Activated T-cell treated with anti-CD3 and anti-CD28 coated beads for 1 hour (primary cell): ENCODE measurements at places on chromosomes 1 and 21.

GRCh38 chr1:118077331-118078045, 107.5 kb downstream of the SPAG17 start:
- no peak for DNase-seq

DNA sequence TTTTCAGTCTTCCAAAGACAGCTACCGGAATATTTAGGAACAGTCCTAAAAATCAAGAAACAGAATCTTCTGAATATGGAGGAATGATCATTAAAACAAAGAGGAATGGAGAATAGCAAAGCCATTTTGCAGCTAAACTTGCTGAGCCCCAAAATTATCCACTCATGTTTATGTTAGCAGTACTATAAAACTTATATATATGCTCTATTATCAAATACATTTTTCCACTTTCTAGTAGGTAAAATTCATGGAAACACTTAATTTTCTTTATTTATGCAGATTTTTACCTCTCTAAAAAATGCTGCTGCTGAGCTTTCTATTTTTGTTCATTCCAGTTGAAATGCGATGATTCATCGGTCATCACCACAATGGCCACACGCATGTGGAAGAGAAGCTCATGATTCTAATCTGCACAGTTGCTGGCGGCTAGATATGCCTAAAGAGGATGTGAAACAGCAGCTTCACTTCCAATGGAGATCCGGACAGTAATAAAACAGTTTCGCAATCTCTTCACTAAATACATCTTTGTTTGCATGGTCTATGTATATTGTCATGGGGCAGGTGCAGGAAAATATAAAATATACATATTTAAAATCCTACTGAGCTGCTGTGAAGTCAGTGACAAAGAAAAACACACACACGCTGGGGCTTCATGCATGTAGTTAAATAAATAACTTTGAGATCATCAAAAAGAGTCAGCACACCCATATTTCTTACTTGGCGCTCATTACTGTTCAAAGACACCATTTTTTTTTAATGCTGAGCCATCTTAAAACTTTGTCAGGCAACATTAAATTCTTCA, 292.2 kb downstream of the SMYD3 start:
- DNase-seq: no peak

- no peak for DNase-seq
Measured at GRCh38 chr1:57017200-57017599, 51.4 kb upstream of the C8B start.

DNA sequence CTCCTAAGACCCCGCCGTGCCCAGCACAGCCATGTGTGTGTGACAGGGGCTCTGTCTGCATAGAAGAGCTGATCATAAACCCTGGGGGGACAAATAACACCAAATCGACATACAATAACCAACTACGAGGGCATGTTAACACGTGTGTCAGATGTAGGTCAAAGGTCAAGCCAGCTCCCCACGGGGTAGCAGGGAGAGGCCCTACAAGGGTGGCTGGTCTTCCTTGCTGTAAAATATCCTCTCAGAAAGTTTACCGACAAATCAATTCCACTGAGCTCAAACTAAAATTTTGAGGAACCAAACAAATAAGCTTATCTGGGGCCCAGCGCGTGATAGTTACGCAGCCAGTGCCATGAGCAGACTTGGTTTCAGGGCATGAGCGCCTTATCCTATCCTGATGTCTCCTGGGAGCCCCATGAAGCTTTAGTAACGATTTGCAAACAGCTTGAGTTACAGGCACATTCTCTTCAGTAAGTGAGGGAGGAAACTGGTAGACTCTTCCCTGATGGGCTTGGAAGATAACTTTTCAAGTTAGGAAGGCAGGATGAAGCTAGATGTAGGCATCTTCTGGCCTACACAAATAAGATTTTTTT, 2.7 kb upstream of the TMPRSS3 start:
- DNase-seq: no peak

DNA sequence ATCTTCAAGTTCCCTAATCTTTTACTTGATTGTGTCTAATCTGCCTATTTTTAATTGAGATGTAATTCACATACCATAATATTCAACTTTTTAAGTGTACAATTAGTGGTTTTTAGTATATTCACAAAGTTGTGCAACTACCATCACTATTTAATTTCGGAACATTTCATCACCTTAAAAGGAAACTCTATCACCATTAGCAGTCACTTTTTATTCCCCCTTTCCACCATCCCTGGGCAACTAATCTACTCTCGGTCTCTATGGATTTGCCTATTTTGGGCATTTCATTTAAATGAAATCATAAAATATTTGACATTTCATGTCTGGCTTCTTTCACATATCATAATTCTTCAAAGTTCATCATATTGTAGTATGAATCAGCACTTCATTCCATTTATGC, 30.6 kb upstream of the HYI start:
- no peak for DNase-seq

GRCh38 chr1:83100133-83100532, 898.8 kb downstream of the TTLL7 start:
- DNase-seq: no peak
